Fibroblast of villous mesenchyme (primary cell): ENCODE measurements at places on chromosomes 6 and 20. TPM values are rescaled to one million over a fixed set of nuclear protein-coding genes. Genes with fewer than 3 reads are reported as not detected.

- no peak for DNase-seq
Measured at GRCh38 chr20:38445381-38445796, 10.3 kb upstream of the SNHG17 start.

GRCh38 chr6:158808941-158809678, 10.1 kb downstream of the EZR start:
- no peak for DNase-seq

DNA sequence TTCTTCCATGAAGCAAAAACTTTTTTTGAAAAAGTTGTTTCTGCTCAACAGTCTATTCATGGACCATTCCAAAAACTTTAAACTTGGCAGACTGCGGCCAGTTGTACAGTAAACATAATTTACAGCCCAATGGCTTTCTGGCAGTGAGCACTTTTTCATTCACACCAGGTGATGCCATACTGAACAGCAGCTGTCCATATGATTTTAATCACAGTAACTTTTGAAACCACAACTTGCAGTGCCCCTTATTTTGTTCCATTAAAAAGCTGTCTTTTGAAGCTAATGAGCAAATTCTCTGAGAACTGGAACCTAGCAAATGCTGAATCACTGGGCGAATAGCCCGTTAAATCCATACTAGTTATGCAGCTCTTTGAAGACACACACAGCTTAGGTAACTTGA, 576.6 kb downstream of the PTPRT start:
- DNase-seq, result no peak

DNA sequence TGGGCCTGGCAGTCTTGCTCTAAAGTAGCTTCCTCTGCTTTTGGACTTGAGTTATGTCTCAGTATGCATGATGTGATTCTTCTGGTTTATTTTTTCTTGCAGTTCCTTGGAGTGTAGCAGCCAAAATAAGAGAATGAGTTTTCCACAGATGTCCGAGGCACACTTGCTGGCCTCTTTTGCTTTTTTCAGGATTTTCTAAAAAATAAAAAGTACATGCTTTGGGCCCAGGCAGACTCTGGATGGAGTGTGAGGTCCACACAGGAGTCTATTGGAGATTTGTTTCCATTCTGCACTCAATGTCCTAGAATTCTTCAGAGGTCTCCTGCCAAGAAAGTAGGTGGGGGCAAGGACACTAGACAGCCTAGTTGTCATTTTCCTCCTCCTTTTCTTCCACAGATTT, 477.6 kb downstream of the EPM2A start:
- no peak for DNase-seq

- peak; percentile 11 for DNase-seq
Measured at GRCh38 chr6:55033016-55033546, 141.2 kb upstream of the HCRTR2 start.

- no peak for DNase-seq
Measured at GRCh38 chr6:36985417-36985807, 584 bp downstream of the MTCH1 start.

GRCh38 chr6:42727087-42727611, 4.8 kb upstream of the PRPH2 start:
- DNase-seq, result no peak

DNA sequence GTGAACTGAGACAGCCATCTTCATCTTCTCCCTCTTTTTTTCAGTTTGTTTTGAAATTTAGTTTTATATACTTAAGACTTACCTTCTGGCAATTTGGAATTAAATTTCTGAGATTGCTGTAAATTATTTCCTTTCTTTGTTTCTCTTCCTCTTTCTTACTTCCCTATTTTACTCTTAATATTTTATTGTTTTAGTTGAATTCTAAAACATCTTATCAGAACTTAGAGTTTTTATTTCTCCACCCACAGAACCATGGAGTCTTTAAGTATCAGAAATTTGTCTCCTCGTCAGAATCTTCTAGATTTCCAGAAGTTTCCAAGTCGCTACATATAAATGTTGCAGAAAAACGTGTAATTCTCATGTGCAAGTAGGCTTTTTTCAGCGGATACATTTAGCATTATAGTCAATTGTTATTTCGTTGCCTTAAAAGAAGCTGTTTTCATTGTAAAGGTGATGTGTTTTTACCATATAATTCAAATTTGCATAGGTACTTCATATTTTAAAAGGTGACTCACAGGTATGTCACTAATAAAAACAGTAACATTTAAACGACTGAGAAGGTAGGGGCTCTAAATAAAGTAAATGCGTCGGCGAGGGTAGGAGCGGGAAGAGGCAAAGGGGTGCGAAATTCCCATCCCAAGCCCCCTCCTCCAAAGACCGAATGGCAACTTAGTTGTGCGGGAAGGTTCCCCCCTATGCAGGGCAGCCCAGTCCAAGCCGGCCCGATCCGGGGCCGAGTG, 866 bp upstream of the MYO6 start:
- no peak for DNase-seq

DNA sequence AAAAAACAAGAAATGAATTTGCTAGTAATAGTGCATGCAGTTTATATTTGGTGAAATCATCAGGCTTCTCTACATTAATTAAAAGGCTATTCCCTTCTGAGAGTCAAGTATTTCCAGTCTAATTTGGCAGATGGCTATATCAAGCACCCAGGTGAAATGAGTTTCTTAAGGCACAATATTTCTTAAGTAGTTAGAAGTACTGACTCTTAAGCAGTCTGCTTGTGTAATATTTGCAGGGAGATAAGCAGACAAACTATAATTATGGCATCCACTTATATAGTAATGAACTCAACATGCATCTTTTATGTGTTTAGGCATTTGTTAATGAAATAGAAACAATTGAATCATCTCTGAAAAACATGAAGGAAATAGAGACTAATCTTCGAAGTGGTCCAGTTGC, 189.2 kb downstream of the UTRN start:
- no peak for DNase-seq

- DNase-seq, result no peak
Measured at GRCh38 chr6:14326774-14327173, 209.2 kb downstream of the CD83 start.

DNA sequence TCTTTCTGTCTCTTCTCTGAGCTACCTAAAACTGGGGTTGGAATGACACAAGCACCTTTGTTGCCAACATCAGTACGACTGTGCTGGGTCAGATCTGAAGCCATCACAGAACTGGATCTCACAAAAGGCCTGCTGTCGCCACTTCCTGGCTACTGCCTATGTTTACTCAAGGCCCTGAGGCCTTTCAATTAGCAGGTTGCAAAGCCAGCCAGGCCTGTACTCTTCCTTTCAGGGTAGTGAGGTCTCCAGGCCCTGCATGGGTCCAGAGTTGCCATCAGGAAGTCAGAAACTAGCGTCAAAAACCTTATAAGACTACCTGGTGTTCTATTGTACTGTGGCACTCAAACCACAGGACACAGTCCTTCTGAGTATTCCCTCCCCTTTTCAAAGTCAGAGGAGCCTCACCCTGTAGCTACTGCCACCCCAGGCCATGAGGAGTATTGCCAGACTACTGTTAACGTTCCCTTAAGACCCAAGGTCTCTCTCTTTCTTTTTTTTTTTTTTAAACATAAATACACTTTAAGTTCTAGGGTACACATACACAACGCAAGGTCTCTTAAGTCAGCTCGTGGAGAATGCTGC, 937.4 kb upstream of the GJE1 start:
- no peak for DNase-seq

Gene PIGT
- 27.7 and 28.1 TPM in 2 replicates for total RNA-seq

Gene PKIB
- total RNA-seq, result 12.2 and 13.8 TPM in 2 replicates

Gene KIAA0408
- total RNA-seq, result 0.64 and 1.3 TPM in 2 replicates

Gene SIRPB2
- not detected in 2 replicates for total RNA-seq

Gene BMP7
- total RNA-seq, result not detected in 2 replicates
